Pancreas (tissue), 10 donors: ENCODE measurements at places on chromosomes 6 and 20. TPM values are rescaled to one million over a fixed set of nuclear protein-coding genes. Genes with fewer than 3 reads are reported as not detected.

DNA sequence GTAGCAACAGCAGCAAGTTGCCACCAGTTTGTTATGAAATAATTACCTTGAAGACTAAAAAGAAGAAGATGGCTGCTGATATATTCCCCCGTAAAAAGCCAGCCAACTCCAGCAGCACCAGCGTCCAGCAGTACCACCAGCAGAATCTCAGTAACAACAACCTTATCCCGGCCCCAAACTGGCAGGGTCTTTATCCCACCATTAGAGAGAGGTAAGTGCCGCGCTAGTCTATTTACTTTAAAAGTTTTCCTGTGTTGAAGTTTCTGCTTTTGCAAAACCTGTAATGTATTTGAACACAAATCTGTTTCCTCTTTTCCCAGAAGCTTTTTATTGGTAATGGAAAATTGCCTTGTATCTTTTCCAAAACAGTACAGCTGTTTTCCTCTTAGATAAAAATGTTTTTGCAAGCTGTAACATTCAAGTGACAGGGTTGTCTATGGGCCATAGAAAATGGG, 725 bp downstream of the BTBD3 start:
- DNase-seq: no peak
- H3K4me3 ChIP-seq: peak overlapping the region; percentile 2
- peaks cover 9% of the 10 kb centered on the region for H3K36me3 ChIP-seq
- H3K27me3 ChIP-seq: no peaks in the 10 kb centered on the region
- H3K27ac ChIP-seq: peak overlapping the region; percentile 34
- H3K4me1 ChIP-seq: no peaks in the 10 kb centered on the region

DNA sequence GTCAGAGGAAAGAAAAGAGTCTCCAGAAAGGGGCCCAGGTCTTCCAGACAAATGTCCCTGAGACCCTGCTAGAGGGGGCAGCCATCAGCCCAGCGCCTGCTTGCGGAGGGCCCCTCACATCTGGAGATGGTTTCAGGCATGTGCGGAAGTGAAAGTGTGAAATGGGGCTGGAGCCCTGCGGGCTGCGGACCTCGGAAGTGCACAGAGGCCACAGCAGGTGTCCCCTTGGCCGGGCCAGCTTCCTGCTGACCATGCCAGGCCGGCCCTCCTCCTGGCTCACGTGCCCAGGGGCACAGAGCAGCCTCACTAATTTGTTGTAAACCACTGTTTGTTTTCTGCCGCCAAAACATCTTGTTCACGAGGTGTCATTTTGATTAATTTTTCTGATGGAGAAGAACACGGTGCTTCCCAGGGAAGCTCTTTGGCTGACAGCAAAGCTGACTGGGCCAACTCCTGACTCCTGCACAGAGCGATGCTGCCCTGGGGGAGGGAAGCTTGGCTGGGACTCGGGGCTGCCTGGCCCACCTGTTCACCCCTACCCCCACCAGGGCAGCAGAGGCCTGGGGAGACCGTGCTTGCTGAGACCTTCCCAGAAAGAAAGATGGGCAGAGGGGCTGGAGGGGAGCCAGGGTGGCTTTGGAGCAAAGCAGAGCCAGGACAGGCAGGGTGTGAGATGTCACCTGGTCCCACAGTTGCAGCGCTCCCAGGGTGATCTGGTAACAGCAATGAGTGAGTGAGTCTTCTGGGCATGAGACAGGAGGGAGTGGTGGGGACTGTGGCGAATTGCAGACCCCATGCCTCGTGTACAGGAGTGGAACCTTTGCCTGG, 54.2 kb downstream of the BCAS4 start:
- H3K36me3 ChIP-seq: no peaks in the 10 kb centered on the region
- H3K4me1 ChIP-seq: peaks cover 6% of the 10 kb centered on the region
- no peaks in the 10 kb centered on the region for H3K27me3 ChIP-seq
- H3K27ac ChIP-seq: peak overlapping the region; percentile 76
- peak; percentile 79 for DNase-seq
- no peak overlapping the region for H3K4me3 ChIP-seq

The MCCD1 gene
- total RNA-seq: not detected

The RBBP8NL gene
- 1.6 TPM for total RNA-seq

The GLYATL3 gene
- total RNA-seq: not detected

The HLA-DQB2 gene
- total RNA-seq: 0.35 TPM

The TMEM217 gene
- 1.7 TPM for total RNA-seq

The SEMG2 gene
- total RNA-seq: not detected
